ENCODE measurements at places on chromosomes 7 and 10. TPM values are rescaled to one million over a fixed set of nuclear protein-coding genes. Genes with fewer than 3 reads are reported as not detected.

- H3K4me3 ChIP-seq: no peak overlapping the region
- peak; percentile 28 for DNase-seq
- H3K27me3 ChIP-seq: no peaks in the 10 kb centered on the region
- H3K36me3 ChIP-seq: peaks cover 8% of the 10 kb centered on the region
- peaks cover 3% of the 10 kb centered on the region for H3K4me1 ChIP-seq
Observed at GRCh38 chr7:44431091-44431608, 59.3 kb downstream of the NUDCD3 start.

PRSS1 gene
- not detected for total RNA-seq

ABCB4 gene
- total RNA-seq: not detected

DNA sequence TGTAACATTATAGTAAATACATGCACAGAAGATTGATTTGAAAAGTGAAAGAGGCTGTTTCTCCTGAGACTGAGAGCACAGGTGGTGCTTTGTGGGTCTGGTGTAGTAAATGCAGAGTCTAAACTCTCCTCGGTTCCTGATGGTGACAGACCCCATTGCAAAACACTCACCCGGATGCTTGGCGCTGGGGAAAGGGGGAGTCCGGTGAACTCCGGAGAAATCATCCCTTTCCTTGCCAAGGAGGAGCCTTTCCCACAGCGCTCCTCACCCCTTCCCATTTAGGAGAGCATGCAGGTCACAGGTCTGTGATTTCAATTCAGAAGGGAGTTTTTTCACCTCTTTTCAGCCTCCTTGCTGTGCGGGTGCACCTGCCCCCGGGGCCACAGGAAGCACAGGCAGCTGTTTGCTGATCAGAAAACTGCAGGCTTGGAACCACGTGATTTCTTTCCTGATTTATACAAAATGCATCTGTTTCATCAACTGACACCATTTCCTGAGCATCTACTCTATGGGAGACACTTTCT, 75.6 kb upstream of the LYZL2 start:
- DNase-seq: no peak
- no peak overlapping the region for H3K27ac ChIP-seq
- H3K27me3 ChIP-seq: no peaks in the 10 kb centered on the region
- no peak overlapping the region for H3K4me3 ChIP-seq

DNA sequence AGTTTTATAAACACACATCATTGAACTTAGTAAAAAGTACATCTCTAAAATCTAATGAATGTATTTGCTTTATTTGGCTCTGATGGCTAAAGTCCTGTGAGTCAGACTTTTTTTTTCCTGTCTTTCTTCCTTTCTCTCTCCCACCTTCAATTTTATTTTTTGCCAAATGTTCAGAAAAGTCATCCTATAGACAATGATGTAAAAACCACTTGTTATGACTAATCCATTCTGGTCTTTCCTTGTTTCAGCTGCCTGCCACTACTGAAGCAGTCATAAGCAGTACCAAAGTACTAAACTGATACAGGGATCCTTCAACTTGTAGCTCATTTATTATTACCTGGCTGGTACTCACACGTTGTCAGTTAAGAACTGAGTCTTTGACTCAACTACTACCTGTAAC, 23.9 kb downstream of the HECTD2 start:
- no peak overlapping the region for H3K27ac ChIP-seq
- peaks cover 7% of the 10 kb centered on the region for H3K36me3 ChIP-seq
- H3K4me3 ChIP-seq: no peak overlapping the region

- no peaks in the 10 kb centered on the region for H3K4me1 ChIP-seq
- no peaks in the 10 kb centered on the region for H3K36me3 ChIP-seq
- peaks cover 2% of the 10 kb centered on the region for H3K27me3 ChIP-seq
- no peak for DNase-seq
- H3K27ac ChIP-seq: no peak overlapping the region
- no peak overlapping the region for H3K4me3 ChIP-seq
Observed at GRCh38 chr7:8128449-8129317, 133.3 kb downstream of the ICA1 start.

DNA sequence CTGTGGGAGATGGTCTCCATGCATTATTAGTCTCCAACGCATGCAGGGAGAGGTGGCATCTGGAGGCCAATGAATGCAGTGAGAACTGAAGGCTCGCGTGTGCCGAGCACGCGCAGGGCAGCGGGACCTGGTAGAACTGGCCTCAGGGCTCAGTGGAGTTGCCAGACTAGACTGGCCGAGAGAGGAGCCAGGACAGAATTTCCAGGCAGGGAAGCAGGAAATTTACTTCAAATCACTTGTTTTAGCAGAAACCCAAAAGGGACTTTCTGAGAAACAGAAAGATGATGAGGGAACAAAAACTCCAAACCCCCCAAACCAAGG, 311.0 kb upstream of the IMMP2L start:
- H3K4me1 ChIP-seq: peaks cover 5% of the 10 kb centered on the region
- no peak overlapping the region for H3K27ac ChIP-seq

Measured in IMR-90 (cell line).